ENCODE measurements at places on chromosomes 3 and 15.

DNA sequence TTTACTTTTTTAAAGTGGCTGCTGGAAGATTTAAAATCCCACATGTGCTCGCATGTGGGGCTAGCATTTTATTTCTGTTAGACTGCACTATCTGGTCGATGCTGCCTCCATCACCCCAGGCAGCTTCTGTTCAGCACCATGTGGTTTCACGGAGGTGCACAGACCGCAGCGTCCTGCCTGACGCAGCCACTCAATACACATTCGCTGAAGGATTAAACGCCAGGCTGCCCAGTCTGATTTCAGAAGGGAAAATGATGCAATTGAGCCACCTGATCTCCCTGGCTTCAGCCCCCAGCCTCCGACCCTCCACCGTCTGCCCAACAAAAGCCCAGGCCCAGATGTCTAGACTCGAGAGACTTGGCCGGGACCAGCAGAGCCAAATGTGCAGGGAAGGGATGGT is 84.5 kb downstream of the MEGF11 start:
- peak; percentile 52 for DNase-seq

- DNase-seq: no peak
Measured at GRCh38 chr15:46442901-46443590, 808.2 kb downstream of the SQOR start.

- no peak for DNase-seq
Measured at GRCh38 chr3:78139166-78139565, 1099.3 kb downstream of the ROBO2 start.

DNA sequence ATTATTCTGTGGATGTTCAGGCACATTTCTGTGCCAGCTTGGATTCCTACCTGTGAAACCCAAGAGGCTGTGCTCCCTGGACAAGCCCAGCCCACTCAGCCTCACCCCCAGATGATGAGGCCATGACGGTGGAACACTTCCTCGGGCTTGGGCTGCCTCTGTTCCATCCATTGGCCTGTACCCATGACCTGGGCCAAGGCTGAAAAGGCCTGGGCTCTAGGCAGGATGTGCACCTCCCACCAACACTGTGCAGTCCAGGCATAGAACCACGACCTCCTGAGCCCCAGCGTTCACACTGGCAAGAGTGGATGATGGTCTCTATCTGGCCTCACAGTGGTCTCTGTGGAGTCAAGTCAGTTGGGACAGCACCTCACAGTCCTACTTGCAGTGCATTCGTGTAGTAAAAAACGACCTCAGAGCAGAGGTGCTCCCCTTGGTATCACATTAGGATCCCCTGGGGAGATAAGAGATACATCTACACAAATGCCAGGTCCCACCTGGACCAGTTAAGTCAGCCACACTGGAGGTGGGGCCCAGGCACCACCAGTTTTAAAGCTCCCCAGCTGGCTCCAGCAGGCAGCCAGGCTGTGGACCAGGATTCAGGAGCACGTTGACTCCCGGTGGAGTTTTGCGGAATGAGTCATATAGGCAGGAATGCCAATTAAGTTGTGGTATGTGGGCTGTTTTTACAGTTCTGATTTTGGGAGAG is 39.0 kb upstream of the IGF1R start:
- no peak for DNase-seq

GRCh38 chr15:56718560-56718959 is 14.7 kb downstream of the ZNF280D start:
- DNase-seq: no peak

GRCh38 chr3:12098400-12098799 is 60.3 kb downstream of the TIMP4 start:
- DNase-seq: no peak

GRCh38 chr15:60660290-60661051 is 181.5 kb upstream of the ICE2 start:
- no peak for DNase-seq

DNA sequence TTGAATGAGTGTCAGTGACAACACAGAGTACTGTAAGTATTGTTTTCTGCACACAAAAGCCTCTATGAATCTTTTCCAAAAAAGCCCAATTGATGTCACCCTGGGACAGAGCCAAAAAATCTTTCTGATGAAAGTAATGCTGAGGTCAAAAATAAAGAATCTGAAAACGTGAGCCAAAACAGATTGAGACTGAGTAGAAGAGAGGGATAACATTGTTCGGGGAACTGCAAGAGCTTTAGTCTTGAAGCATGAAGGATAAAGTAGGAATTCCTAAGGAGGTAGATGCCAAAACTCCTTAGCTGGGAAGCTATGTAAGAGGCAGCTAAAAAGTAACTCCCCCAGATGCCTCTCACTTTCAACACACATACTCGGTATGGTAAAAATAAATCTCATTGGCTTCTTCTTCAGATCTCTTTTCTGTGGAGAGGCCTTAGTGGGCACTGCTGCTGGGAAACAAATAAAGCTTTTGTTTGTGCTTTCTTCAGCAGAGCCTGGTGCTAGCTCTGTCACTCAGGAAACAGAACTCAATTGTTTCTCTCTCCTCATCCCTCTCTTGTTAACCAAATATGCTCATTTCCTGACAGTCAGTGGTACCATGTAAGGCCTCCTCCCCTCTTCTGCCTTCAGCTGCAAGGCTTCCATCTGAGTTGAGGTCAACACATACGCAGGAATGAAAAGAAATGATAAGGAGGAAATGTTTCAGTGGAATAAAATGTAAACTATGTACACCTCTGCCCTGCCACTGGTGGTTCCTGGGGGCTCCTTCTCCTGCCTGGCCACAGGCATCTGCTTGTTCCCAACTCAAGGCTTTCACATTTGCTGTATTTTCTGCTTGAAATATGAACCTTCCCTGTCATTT is 58.1 kb downstream of the CD200 start:
- no peak for DNase-seq

DNA sequence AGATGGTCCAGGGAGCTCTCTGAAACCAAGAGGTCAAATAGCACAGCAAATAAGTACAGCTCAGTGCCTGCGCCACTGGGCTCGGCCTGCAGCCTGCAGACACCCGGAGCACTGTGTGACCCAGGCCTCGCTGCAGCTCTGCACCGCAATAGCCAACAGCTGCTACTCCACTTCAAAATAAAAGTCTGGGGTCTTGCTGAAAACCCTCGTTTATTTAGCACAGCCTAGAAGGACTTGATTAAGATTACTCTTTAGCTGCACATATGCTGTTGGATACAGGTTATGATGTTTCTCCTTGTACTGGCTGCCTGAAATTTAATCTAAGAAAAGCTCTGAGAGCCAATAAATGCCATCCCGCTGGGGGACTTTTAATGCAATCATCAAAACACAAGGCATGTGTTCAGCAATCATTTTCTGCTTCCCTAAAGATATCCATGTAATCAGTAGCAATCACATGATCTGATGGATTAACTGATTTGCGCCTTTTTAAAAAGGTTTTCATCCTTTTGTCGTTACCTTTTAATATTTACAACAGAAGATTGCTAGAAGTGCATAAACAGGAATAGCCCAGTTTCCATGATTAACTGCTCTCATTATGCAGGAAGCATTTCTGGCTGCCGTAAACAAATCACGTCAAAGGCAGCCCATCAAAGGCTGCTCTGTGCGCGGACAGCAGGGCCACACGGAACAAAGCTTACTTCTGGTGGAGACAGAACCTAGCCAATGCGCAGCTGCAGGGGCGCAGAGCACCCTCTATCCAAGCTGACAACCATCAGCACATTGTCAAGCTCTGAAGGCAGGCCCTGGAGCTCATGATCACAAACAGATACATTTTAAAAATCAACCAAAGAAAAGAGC is 58.8 kb downstream of the CLASP2 start:
- DNase-seq: peak; percentile 46

DNA sequence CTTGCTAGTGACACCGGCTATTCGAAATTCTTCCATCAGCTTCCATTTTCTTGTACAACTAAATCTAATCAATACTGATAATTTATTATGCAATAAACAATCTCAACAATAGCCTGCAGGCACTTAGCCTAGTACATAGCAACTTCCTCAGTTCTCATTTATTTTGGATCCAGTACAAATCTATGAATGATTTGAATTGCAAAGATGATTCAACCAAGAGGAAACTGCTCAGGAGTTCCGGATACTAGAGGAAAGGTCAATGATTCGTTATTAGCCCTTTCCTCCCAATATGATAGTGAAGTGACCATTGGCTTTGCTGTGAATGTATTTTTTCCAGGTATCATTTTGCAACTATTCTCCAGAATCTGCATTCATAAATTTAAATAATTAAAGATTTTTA is 827.0 kb downstream of the CADM2 start:
- no peak for DNase-seq

DNA sequence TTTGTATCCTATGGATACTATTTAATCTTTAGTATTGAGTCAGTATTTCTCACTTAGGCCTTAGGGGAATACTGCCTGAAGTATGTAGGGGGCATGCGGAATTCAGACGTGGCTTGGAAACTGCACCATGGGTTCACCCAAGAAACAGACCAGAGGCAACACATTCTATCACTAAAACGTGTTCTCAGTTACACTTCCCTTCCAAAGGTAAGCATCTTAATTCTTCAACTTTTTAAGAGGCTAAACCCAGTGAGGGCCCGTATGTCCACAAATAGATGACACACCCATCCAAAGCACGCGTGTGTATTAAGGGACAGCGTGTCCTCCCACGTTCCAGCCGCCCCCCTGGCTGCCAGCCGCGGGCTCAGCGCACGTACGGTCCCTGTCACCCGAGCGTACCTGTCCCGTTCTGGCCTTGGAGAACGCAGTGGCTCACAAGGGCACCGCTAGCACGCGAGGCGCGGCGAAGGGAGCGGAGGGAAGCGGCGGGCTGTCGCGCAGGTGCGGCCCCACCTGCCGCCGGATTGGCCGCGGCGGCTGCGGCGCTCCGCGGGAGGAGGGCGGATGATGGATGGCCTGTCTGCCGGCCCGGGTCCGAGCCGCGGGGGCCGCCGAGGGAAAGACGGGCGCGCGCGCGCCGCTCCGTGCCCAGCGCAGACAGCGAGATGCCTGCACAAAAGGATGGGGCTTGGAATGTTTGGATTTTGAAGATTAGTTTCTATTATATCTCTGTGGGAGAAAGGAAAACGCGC is 1003.9 kb upstream of the NR2F2 start:
- DNase-seq: no peak

DNA sequence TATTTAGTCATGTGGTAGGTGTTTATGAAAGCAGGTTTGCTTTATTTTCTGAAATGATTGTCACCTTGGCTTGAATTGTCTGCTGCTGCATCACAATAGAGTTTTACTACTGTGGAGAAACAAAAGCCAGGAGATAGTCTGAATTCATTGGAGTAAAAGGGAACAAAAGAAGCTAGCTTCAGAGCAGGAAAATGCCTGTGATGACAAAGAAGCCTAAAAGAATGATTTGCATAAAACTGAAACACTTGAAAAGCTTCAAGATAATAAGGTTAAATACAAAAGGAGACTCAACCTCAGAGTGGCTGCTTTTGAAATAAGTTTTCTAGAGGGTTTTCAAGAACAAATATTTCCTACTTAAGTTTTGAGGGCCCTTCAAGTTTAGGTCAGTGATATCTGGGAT is 138.3 kb downstream of the PTPRG start:
- no peak for DNase-seq

DNA sequence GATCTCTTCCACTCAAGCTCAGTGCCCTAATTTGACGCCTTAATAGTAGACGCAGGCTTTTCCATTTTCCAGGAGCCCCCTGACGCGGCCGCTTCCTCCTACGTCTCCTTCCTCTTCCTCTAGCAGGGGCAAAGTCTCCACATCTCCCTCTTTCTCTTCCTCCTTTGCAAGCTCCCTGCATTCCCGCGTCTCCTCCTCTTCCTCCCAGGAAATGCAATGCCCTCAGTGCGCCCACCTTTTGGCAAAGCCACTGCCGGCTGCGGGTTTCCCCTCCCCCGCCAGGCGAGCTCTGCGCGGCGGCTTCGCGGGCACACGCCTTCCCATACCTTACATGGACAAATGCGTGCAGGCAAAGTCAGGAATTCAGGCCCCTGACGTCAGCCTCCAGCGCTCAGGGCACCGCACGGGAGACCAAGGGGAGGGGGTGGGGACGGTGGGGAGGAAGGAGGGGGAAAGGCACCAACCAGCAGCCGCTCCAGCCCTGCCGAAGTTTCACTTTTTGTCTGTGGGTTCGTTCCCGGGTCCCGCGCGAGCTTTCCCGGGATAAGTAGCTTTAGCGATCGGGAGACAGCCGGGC is 432 bp upstream of the LPP start:
- peak; percentile 79 for DNase-seq

- no peak for DNase-seq
Measured at GRCh38 chr3:129398803-129399144, 29.7 kb downstream of the EFCAB12 start.

DNA sequence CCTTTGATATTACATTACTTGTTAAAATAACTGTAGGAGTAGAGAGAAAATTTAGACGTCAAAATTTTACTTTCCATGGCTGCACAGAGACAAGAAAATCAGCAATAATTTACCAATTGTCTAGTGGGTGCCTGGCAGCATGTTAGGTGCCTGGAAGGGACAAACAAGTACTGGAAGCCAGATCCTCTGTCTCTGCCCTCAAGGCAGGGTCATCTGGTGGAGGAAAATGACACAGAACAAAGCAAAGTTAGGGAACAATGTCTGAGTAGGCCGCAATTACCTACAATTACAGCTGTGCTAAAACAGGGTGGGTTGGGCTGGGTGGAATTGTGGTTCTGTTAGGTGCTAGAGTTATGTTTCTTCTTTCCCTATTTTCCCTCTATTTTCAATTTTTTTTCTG is 7.4 kb downstream of the CCDC174 start:
- no peak for DNase-seq

GRCh38 chr3:184289426-184289938 is 9.6 kb upstream of the PSMD2 start:
- DNase-seq: peak; percentile 84

DNA sequence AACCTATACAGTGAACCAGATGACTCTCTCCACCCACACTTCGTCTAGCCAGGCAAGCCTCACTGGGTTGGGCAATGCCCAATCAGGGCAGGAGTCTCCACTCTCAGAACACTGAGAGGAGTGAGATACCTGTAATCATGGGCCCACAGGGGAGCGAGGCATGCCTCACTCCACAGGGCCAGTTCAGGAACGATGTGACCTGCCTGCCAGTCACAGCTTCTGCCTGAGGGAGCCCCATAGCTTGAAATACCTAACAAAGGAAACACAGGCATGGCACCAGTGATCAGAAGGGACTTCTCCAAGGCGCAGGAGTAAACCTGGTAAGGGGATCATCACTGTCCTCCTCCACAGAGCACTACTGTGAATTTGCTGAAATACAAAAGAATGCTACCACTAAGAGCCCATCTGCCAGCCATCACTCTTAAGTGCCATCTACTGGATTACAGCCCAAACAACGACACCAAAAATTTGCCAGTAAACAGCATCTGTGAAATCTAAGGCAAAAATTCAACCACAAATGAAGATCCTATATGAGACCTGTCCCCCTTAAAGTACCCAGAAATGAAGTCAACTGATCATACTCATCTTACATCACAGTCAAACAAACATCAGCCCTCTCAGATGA is 689.9 kb upstream of the SEMA6D start:
- no peak for DNase-seq
